Stimulated activated CD8-positive, alpha-beta memory T cell treated with anti-CD3 and anti-CD28 coated beads, Interleukin-7, amount 100 ng/mL, for 4 hours (primary cell): ENCODE measurements at places on chromosomes 16 and 17.
A peak's percentile ranks its signal among the peaks of the same experiment; 100 is the strongest.

GRCh38 chr16:3971261-3971660 is 90.7 kb upstream of the CREBBP start:
- DNase-seq, result no peak

DNA sequence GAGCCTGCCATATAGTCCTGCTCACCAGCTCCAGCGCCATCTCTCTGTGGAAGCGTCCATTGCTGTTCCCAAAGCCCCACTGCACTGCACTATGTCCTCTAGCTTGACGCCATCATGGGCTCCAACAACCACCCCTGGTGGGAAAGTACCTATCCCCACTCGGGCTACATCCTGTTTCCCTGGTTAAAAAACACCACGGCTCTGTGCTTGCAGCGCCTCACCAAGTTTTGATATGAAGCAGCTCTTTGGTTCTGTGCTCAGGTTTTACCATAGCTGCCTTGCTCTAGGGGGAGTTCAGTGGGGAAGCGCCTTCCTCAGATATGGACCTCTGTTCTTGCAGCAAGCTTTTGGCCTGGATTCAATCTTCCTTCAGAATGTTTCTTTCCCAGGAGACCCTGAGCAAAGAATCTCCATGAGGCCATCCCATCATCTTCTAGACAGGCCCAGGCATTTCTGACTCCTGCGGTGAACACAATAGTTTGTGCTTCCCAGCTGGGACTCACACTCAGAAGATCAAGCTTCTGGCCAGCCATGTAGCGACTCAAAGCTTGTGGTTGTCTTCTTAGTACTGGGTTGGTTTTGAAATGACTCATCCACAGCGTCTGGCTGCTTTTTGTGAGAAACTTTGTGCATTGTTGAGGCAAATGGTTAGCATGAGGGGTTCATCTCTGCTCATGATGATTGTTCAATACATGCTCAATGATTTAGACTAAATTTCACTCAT is 39.5 kb downstream of the DYNLRB2 start:
- peak; percentile 44 for DNase-seq

DNA sequence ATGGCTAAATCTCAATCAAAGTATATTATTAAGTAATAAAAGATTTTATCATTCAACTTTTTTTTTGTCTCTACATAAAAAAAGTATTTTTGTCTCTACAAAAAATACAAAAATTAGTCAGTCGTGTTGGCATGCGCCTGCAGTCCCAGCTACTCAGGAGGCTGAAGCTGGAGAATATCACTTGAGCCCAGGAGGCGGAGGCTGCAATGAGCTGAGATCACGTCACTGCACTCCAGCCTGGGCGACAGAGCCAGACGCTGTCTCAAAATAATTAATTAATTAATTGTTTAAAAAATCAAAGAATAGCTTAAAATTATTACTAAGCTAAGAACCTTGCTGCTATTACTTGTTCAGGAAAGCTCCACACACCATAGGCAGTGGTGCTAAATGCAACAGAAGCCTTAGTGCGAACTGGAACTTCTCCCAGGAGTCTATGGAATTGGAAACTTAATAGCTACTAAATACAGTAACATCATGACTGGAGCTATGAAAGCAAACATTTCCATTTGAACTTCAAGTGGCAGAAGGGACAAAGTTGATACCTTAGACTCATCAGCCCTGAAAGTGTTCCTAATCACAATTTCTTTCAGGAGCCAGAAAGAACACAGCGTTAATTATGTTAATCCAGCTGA is 22.6 kb downstream of the ADCY9 start:
- no peak for DNase-seq

- DNase-seq, result no peak
Measured at GRCh38 chr16:67028167-67028695, 718 bp upstream of the CBFB start.

- DNase-seq, result no peak
Measured at GRCh38 chr16:88911136-88911945, 44.9 kb upstream of the PABPN1L start.

DNA sequence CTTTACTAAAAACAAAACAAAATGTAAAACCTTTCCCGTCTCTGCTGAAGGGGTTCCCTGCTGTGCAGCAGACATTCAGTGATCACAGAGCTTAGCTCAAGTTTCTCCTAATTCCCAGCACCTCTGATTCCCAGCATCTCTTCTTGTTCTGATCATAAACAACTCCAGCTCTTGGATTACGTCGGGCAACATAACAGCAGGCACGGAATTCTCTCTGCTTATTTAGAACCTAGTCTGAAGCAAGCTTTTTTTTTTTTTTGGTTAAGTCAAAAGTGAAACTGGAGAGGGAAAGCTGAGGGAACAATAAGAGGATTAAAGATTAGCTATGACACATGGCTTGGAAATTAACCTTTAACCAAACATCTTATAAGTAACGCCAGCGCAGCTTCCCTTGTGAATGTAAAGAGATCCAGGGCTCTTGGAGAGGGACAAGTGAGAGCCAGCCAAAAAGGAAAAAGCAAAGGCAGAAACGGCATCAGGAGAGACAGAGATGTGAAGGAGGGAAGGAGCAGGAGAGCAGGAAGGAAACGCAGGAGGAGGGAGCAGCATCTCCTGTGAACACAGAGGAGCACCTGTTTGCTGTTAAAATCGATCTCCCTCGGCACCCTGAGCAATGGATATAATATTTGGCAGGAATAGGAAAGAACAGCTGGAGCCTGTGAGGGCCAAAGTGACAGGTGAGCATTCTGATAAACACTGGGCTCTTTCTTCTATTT is at the start of gene BCO1:
Gene BCO1 (plus strand): TSS at position 394 of the 716 bp plus-strand sequence. CDS start 220 bp downstream, at position 614.
- no peak for DNase-seq

GRCh38 chr17:72774236-72774635 is 318.3 kb downstream of the SLC39A11 start:
- DNase-seq, result no peak

GRCh38 chr17:83203472-83204221 is 124.2 kb downstream of the METRNL start:
- DNase-seq, result no peak

GRCh38 chr16:20349615-20350014 is 2.9 kb downstream of the UMOD start:
- no peak for DNase-seq

- no peak for DNase-seq
Measured at GRCh38 chr16:51085271-51085670, 65.8 kb downstream of the SALL1 start.

GRCh38 chr17:56830726-56831368 is 2.9 kb downstream of the C17orf67 start:
- DNase-seq, result no peak

- no peak for DNase-seq
Measured at GRCh38 chr16:3175157-3176093, 12.6 kb upstream of the OR1F1 start.

DNA sequence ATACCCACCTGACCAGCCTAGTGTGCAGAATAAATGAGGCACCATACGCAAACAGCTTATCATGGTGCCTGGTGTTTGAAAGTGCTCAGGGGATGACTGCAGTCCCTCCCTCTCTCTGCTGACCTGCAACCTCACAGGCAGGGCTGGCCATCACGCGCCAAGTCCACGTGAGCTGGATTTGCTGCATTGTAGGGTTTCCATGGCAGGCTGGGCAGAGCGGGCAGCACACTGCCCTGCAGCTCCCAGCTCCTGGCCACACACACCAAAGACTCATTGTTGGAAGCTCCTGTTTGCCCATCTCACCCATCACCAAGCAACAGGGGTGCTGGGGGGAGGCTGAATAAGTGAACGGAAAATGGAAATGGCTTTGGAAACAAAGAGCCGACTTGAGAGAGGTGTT is 81.8 kb downstream of the IRX3 start:
- no peak for DNase-seq

GRCh38 chr17:59381716-59382570 is 50.5 kb downstream of the YPEL2 start:
- no peak for DNase-seq

DNA sequence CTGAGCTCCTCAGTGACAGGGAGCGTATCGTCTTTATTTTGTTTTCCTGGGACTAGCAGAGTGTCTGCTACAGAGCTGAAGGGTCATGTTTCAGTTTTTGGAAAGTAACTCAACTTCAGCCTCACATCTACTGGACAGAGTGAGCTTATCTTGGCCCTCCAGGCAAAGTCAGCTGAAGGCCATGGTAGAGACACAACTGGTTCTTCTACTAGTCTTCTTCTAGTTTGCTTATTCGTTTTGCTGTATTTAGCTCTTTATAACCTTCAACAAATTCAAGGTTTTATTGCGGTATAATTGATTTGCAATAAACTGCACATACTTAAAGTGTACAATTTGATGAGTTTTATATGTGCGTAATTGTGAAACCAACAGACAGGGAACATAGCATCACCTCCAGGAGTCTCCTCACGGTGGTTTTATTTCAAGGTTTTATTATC is 6.1 kb upstream of the PRKCA start:
- no peak for DNase-seq

- DNase-seq, result no peak
Measured at GRCh38 chr16:12362482-12363458, 386.2 kb downstream of the SNX29 start.

DNA sequence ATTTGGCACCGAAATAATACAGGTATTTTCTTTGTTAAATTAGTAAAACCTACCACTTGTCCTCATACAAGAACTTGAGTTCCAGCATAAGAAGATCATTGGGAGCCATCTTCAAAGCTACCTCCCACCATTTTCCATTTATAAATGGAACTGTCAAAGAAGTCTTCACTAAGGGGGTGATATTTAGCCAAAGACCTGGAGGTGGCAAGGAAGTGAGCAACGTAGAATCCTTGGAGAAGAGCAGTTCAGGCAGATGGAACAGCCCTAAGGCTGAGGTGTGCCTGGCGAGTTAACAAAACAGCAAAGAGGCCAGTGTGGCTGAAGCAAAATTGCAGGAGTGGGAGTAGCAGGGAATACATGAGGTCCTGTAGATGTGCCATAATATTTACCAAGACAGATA is 1.8 kb downstream of the KCNJ16 start:
- no peak for DNase-seq

- no peak for DNase-seq
Measured at GRCh38 chr17:1484060-1484535, 8.4 kb downstream of the MYO1C start.

DNA sequence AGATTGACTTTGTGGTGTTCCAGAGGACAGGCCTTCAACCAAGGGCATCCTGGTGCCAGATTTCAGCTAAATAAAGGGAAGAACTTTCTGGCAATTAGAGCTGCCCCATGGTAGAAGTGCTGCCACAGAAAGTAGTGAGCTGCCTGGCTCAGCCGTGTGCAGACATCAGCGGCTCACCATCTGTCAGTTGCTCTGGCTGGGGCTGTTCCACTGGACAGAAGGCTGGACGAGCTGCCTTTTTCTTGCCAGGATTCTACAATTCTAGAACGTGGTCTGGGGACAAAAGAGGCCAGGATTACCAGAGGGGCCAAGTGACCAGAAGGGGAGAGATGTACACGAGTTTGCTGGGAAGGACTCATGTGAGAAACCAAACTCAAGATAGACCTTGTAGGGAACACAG is 107.0 kb upstream of the RPL38 start:
- no peak for DNase-seq

DNA sequence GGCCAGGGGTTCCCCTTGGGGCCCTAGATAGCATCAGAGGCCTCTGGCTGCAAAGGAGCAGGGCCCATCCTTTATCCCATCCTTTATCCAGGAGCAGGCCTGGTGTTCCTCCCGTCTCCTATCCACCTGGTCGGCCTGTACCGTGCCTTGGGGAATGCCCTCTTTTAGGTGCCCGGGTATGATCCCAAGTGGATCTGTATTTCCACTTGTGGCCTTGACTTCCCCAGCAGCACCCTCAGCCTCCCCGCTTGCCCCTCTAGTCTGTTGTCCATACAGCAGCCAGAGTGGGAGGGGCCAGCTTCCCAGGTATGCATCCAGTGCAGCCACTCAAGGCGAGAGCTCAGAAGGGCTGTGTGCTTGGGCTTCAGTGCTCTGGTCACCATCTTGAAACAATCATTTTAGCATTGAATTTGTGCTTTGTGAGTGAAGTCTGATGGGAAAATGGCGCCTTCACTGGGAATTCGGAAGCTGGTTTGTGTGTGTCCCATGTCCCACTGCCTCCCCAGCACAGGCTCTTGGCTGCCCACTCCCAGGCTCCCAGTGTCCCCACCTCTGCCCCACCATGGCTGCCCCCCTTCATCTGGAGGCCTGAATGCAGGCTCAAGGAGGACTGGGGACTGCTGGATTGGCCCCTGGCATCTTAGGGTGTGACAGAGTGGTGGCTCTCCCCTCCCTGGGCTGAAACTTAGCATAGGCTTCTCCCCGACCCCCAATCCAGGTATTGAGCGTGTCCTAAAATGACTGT is 3.3 kb upstream of the RNF112 start:
- DNase-seq, result no peak

GRCh38 chr17:67491009-67491680 is 114.1 kb downstream of the PITPNC1 start:
- no peak for DNase-seq

DNA sequence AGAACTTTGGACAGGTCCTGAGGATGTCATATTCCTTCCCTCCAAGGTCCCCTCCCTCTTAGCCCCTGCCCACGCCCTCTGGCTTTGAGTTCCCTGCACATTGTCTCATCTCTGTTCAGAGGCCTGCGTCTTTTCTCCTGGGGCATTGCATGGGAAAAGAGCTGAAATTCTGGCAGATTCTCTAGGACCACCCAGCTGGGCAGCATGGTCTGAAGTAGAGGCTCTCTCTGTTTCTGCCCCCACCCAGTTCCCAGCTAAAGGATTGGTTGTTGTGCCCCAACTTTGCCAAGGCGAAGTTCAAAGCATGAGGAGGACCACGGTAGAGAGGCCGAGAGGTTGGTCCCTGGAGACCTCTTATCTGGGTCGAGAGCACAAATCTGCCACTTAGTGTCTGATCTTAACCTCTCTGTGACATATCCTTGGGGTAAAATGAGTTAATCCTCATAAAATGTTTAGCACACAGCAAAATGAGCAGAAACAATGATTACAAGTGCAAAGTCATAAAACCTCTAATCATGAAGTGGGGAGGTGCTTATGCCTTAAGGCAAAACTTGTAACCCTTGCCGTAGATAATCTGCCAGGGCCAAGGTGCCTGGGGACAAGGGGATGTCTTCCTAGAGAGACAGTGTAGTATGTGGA is 2.4 kb downstream of the ABAT start:
- DNase-seq, result no peak

GRCh38 chr17:16915752-16916556 is 56.0 kb downstream of the TNFRSF13B start:
- DNase-seq, result no peak

DNA sequence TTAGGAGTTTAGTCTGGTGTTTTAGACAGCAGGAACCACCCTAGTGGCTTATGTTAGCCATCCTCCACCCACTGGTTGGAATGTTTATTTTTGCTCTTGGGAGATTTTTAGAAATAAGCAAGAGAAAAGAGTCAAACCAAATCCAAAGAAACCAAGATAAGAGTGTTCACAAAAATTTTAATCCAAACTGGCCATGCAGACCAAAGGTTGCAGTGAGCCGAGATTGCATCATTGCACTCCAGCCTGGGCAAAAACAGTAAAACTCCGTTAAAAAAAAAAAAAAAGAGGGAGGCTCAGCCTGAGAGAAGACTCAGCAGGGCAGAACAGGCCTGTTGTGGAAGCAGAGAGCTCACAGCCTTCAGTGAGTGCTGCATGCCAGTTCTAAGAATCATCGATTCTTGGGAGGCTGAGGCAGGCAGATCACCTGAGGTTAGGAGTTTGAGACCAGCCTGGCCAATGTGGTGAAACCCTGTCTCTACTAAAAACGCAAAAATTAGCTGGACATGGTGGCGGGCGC is 12.2 kb upstream of the C16orf54 start:
- no peak for DNase-seq

- no peak for DNase-seq
Measured at GRCh38 chr17:80716986-80717719, 172.5 kb downstream of the RPTOR start.

- DNase-seq, result no peak
Measured at GRCh38 chr17:62073993-62074392, 8.9 kb upstream of the MED13 start.

- peak; percentile 25 for DNase-seq
Measured at GRCh38 chr17:27879987-27880608, 13.1 kb downstream of the LYRM9 start.

- DNase-seq, result no peak
Measured at GRCh38 chr16:87216148-87216840, 100.9 kb downstream of the C16orf95 start.
